Keratinocyte (primary cell): ENCODE measurements at places on chromosomes 16 and 17.
A peak's percentile ranks its signal among the peaks of the same experiment; 100 is the strongest.

DNA sequence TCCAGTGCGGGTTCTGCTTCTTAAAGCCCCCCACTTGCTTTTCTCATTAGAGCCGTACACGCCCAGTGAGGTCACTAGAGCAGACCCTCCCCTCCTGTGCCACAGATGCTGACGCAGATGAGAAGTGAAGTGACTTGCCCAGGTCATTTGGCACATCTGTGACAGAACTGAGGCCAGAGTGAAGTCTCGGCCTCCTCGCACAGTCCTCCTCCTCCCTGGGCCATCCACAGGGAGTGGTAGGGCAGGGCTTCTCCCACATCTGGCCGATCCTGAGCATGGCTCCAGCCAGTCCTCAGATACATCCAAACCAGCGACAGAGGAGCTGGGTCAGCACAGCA lies 15.3 kb upstream of the TBX2 start:
- DNase-seq: no peak

DNA sequence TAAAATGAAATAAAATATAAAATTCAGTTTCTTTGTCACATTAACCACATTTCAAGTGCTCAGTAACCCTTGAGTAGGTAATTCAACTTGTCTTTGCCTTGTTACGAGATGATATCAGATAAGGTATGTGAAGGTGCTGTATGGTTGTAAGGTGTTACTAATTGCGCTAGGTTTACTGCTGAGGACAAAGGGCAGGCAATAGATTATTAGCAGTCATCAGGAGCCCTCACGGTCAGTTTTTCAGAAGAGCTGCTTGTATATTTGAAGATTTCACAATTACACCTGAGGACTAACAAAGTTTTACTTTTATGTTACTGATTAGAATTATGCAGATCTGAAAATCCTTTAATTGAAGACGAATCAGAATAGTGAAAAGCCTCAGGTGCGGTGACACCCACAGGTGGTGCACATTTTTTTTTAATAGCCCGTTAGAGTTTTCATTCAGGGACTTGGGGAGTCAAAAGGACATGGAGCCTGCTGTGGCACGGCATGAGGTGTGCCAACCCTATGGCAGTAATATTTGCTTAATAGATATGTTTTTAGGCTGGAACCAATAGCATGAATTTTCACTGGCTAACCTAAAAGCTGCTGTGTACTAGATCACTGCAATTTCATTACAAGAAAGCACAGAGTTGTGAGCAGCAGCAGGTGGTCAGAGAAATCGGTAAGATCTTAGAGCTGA lies 16.4 kb downstream of the NDEL1 start:
- no peak for DNase-seq

GRCh38 chr17:8056232-8056975 lies 17.5 kb downstream of the ALOX15B start:
- peak; percentile 26 for DNase-seq

DNA sequence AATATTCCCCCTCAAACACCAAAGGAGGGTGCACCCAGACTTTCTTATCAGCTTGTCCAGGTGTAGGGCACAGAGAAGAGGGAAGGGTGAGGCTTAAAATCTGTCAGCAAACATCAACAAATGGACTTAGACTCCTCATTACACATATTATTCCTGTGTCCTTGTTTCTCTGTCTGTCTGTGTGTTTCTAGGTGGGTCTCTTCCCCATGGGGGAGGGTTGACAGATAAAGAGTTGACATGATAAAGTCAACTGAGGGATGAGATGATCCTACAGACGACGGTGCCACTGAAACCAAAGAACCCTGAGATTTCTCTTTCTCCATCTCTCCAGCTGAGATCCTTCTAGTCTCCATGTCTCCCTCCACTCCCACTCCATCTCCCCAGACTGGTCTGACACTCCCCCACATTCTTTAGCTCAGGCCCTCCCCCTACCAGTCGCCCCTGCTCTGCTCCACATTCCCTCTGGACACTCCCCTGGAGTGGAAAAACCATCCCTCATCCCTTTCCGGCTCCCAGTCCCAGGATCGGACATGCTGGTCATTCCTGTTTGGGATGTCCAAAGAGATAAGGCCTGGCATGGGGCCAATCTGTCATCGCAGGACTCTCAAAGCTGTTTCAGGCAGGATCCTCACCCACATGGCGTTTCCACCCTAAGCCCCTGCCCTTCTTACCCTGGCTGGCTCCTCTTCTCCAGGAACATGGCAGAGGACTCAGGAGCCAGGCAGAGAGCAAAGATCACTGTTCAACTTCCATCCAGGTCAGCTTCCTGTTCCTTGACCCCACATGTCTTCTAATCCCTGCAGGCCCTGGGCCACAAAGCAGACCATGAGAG lies 2.9 kb upstream of the ITGA3 start:
- DNase-seq: no peak

DNA sequence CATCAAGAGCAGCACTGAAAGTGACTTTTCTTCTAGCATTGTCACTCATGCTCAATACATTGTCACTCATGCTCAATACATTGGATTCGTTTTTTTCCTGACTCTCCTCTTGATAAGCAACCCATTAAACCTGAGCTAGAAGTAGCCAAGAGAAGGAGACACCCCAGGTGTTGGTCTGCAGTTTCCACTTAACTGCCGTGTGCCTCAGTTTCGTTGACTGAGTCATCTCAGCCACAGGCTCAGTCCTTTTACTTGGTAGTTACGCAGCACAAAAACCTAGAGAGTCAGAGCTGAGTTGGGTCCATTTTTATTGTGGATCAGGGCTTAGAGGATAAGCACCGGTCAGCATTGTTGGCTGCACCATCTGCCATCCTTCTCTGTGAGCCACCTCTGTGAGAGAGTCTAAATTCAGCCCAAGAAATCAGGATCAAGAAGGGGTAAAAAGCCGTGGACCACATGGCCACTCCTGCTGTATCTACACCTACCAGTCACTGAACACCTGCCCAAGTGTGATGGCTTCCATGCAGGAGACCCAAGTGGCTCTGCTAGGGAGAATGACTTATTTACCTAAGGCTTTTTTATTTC lies 11.3 kb downstream of the GINS2 start:
- no peak for DNase-seq

DNA sequence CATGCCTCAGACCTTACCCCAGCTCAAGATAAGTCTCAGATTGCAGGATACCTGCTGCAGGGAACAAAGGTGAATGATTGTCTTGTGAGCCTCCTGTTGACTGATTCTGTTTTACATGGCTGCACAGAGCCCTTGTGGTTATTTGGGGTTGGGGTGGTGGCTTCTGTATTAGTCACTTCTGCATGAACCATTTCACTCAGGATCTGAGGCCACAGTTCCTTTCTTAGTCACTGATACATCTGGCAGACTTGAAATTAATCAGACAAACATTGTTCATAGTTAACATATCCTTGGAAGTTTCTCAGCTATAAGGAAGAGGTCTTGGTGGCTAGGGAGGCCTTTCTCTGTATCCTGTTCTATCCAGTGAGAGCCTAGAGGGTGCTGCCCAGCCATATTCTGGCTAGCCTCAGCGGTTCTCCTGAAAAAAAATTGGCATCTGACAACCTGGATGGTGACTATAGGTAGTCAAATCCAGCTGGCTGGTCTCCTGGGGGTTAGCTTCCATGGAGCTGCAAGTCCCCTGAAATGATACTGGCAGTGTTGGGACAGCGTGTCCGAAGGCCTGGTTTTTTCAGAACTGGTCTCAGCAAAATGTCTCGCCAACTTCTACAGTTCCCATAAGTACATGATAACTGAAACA lies 8.4 kb upstream of the PLK1 start:
- DNase-seq: peak; percentile 71

- peak; percentile 42 for DNase-seq
Observed at GRCh38 chr16:73015612-73016487, 32.1 kb downstream of the ZFHX3 start.

DNA sequence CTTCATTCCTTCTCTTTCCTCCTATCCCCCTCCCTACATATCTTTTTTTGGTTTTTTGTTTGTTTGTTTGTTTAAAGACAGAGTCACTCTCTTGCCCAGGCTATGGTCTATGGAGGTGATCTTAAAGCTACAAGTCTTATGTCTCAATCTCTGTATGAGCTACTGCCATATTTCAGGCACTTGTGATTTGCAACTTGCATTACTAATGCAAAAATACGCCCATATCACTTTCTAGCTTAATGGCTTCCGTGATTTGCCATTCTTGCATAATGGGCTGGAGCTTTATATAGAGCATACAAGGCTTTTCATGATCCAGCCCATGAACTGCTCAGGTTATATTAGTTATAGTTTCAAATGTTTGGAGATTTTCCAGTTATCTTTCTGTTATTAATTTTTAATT lies 7.5 kb downstream of the CFAP97D1 start:
- no peak for DNase-seq
